ENCODE measurements at places on chromosomes 12 and 14.

DNA sequence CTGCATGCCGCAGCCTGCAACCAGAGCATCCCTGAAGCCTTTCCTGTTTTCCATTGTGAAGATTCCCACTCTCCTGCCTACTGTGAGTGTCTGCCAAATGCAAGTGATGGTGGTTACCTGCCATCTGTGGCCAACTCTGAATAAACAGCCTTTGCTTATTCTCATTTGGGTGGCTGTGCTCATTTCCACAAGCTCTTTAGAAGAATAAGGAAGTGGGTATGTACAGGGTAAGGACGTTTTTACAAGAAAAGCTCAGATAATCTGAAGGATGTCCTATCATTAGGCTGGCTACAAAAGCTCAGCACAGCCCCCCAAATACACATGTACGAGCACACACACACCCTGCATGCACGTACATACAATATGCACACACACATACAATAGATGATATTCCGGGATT, 7.3 kb upstream of the RNASE1 start:
- no peak for DNase-seq

DNA sequence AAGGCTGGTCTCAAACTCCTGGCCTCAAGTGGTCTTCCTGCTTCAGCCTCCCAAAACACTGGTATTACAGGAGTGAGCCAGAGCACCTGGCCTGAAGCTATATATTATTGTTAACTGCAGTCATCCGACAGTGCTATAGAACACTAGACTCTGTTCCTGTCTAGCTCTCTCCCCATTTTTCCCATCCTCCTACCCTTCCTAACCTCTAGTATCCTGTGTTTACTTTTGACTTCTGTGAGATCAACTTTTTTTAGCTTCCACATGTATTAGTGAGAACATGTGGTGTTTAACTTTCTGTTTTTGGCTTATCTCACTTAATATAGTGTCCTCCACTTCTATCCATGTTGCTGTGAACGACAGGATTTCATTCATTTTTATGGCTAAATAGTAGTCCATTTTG, 34.7 kb downstream of the TRAF3 start:
- DNase-seq = no peak

DNA sequence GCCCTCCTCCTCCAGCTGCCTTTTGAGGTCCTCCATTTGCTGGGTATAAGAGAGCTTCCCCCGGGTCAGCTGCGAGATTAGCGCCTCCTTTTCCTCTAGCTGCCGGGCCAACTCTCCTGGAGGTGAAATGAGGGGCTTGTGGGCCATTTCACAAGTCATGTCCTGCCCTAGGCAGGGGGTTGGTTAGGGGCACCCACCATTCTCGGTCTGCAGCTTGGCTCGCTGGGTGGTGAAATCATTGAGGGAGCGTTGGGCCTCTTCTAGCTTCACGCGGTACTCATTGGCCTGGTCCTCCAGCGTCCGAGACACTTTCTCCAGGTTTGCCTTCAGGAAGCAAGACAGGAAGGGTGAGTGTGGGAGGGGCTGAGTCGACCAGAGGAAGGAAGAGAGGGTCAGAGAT, 12.6 kb downstream of the CMTM5 start:
- no peak for DNase-seq

DNA sequence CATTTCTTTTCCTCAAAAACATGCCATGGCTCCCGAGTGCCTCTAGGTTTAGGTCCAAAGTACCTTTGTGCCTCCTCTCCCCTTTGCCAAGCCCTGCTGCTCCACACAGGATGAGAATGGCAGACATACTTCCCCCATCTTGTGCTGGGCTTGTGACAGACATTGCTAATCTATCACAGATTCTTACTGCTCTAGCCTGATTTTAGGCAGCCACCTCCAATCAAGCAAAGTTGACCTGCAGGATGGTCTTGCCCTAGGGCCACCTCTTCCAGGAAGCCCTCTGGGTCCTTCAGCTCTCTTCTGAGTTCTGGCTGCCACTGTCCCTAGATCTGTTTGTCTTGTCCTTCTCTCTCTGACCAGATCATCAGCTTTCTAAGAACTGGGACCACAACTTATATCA, 20.5 kb downstream of the FOXN4 start:
- DNase-seq = no peak

DNA sequence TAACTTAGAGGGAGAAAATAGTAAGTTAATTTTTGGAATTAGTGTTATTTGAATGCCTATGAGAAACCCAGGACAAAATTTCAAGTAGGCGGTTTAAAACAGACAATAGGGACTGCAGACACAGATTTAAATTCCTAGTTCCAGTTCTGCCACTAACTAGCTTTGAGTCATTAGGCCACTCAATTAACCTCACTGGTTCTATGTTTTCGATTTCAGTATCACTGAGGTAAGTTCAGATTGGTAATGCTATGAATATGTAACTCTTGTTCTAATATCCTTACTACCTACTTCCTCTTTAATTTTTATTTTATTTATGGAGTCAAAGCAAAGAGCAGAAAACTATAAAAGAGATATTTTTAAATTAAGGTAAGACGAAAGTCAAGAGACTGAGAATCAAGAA, 52.6 kb downstream of the GALC start:
- DNase-seq = no peak

DNA sequence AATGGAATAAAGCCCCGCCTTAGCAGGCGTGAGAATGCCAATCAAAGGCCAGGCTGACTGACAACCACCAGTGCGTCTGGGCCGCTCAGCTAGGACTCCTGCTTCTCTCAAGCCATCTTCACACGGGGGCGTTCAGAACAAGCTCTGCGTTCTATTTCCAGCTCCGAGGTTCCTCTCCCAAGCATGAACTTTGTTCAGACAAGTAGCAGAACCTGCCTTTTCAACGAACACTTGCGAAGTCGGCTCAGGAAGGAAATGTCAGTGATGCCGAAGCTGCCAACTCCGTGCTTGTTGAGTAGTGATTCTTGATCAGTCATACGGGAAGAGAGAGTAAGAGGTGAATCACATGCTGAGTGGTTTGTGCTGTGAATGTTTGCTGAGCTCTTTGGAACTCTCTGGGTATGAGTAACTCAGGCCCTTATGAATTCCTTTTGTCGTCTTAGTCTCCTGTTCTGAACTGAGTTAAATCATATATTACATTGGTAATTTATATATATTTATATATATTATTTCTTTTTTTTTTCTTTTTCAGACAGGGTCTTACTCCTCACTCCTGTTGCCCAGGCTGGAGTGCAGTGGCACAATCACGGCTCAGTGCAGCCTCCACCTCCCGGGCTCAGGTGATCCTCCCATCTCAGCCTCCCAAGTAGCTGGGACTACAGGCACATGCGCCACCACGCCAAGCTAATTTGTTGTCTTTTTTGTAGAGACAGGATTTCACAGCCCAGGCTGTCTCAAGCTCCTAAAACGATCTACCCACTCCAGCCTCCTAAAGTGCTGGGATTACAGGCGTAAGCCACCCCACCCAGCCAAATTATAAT, 29.4 kb upstream of the BCL7A start:
- DNase-seq = no peak

DNA sequence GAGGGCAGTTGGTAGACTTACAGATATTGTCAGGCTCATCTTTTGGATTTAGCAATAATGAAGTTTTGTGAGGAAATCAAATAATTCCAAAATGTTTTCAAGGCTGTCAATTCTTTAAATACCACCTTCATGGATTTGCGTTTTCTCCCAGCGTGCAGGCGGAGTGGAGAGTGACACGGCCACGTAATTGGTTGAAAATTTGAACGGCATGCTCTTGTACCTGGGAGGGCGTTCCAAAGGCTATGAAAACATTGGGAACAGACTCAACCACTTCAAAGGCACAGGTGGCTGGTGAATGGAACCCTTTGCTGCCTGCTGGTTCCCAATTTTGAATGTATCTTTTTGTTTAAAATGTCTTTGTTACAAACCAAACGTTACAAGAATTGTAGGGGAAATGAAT, 12.4 kb downstream of the SMIM41 start:
- DNase-seq = no peak

DNA sequence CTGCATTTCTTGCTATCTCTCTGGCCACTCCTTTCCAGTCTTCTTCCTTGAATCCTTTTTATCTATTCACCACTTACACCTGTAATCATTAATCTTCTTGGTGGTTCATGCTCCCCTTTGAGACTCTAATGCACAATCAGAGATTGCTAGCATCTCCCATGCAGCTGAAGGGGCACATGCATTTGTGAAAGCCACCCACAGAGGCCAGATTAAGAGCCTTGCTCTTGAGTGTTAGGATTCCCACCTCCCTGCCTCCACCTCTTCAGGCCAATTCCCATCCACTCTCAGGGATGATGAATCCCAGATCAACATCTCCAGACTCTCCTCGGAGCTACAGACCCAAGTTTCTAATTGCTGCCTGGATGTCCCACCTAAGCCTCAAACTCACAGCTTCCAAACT, 19.4 kb upstream of the KRT18 start:
- no peak for DNase-seq

- DNase-seq = no peak
Measured at GRCh38 chr12:40697566-40698259, 5.5 kb downstream of the CNTN1 start.

DNA sequence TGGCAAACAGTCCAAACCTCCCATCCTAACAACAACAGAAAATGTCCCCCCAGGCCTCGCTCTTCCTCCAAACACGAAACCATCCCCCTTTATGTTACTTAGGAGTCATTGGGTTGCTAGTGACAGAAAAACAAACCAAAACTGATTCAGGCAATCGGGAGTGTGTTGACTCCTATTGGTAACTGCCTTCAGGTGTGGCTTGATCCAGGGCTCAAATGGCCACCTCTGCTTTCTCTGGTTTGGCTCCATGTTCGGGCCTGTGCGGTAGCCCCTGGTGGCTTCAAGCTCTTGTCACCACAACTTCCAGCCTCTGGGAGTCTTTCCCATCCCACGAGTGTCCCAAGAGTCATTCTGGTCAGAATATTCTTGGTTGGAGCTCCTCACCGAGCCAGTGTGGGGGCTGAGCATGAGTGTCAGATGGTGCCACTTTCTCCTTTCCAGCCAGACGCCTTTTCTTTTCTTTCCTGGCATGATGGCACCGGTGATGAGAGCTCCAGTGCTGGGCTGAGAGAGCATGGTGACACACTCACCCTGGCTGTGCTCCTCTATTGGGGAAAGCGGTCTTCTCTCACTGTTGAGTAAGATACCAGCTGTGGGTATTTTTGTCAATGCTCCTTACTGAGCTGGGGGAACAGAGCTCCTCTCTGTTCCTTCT, 38.6 kb downstream of the NOC4L start:
- DNase-seq = no peak

Measured in GOT3 (cell line).